Esophagus squamous epithelium (tissue), 5 donors: ENCODE measurements at places on chromosomes 5 and 9.

GRCh38 chr5:42600441-42600840 lies 156.2 kb upstream of the CCDC152 start:
- no peak for DNase-seq

- no peak for DNase-seq
Observed at GRCh38 chr9:2181792-2182191, 166.6 kb downstream of the SMARCA2 start.

DNA sequence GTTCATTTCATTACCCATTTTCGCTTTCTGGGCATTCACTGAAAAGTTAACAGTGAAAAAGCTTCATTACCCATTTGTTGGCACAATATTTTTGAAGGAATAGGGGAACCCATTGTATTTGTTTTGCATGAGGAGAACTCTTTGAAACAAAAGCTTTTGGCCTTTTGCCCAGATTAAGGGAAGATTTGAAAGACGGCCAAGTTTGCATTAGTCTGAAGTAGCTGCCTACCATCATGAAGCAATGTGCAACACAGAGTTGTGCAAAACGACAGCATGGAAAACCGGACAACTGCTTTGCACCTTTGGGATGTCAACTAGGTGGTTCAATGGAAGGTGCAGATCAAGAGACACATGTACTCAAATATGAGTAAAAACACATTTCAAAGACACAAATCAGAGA lies 84.9 kb downstream of the TRPM3 start:
- no peak for DNase-seq

- no peak for DNase-seq
Observed at GRCh38 chr5:88675708-88676636, 207.0 kb downstream of the MEF2C start.

DNA sequence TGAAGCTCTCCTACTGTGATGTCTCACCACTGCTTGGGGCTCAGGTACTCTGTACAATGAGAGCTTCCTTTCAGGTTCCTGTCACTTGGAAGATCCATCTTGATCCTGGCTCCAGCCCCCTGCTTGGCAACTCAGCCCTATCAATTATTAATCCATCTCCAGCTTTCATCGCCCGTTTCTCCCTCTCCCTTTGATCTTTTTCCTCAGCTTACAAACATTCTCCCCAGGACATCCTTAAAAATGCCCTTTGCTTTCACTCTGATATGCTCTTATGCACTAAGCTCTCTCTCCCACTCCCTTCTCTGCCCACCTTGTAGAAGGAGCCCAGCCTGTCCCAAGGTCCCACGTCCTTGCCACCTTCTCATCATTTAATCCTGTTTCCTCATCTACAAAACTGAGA lies 109.0 kb downstream of the FRMD3 start:
- DNase-seq = no peak

GRCh38 chr9:105043370-105043936 lies 115.5 kb upstream of the ABCA1 start:
- DNase-seq = no peak

GRCh38 chr5:148403344-148403743 lies 19.6 kb downstream of the FBXO38 start:
- DNase-seq = no peak

DNA sequence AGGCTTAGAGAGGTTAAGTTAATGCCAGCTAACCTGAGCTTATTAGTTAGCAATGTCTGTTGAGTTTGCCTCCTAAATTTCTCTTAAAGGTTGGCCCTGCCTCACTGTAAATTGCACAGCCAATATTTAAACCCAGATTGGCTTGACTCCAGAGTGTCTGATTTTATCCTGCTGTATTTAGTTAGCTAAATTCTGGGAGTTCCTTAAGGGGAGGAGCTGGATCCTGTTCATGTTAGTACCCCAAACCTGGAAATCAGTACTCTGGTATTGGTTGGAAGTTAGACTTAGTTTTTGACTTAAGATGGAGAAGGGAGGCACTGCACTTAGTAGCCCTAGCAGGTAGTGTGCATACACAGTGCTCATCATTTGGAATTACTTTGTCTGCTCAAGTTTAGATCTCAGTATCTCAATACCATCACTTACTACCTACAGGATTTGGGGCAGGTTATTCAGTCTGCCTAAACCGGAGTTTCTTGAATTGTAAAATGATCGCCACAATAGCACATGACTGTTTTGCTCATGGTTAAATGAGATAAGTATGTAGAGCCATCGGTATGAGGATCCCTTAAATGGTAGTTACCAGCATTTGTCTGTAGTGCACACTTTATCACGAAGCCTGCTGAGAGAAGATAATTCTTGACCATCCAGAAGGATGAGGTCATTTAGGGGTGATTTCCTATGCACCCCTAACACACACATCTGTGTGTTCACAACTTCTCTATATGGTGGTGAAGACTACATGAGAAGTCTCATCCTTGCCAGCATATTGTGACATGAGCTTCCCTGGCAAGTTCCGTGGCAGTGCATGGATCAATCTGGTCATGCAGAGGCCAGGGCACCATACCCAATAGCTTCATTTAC lies 264.8 kb upstream of the TRIM32 start:
- no peak for DNase-seq

DNA sequence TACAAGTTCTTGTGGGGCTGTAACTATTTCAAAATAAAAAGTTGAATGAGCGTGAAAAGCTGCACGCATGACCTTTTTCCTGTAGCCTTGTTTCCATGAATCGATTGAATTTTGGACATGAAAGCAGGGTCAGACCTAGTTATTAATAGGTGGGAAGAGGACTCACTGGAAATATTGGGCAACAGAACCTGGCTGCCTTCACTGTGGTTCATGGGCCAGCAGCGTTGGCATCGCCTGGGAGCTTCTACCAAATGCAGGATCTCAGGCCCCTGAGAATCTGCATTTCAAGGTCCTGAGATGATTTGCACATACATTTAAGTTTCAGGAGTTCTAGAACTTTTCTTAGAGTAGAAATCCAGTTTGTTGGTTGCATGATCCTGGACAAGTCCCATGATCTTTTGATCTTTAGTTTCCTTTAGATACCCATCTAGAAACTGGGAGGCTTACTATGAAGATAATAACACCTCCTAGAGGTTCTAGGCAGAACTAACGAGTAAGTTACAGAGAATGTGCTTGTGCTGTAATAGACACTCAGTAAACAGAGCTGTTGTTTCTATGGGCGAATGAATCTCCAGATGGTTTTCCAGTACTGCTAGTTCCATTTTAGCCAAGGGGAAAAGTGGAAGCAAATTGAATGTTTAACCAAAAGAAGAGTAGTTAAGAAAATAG lies 12.4 kb downstream of the ANKRD33B start:
- DNase-seq = no peak

DNA sequence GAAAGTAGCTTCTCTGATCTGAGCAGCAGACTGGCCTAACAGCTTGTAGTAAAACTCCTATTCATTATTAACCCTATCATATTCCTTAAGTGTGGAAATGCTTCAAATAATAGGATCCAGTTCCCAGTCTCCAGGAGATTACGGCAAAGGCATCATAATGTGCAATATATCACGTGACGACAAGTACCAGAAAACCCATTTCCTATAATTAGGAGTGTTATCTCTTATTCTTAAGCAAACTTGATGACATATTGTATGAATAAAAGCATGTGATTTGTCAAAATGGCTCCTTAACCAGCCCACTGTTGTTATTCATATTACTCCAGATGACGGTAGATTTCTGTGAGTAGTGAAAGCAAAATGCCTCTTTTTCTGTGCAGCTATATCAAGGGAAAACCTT lies 2.9 kb downstream of the SV2C start:
- no peak for DNase-seq

DNA sequence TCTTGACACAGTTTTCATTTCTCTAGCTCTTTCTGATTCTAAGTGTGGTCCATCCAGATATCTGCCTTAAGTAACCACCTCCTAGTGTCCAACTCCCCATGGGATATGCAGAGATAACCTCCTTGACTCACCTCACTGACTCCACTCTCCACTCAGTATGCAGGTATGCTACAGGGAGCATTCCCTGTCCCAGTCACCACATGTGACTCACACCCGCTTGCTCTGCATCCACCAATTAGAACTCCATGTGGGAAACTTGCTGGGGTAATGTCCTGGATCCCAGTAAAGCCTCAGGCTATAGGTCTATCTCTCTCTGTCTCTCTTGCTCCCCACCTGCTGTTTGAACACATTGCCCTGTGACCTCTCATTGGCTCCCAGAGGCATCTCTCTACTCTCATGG lies 563.9 kb downstream of the HTR1A start:
- DNase-seq = no peak

GRCh38 chr9:103210607-103211006 lies 215.5 kb downstream of the CYLC2 start:
- DNase-seq = no peak

GRCh38 chr5:10797261-10797660 lies 36.2 kb upstream of the DAP start:
- no peak for DNase-seq

DNA sequence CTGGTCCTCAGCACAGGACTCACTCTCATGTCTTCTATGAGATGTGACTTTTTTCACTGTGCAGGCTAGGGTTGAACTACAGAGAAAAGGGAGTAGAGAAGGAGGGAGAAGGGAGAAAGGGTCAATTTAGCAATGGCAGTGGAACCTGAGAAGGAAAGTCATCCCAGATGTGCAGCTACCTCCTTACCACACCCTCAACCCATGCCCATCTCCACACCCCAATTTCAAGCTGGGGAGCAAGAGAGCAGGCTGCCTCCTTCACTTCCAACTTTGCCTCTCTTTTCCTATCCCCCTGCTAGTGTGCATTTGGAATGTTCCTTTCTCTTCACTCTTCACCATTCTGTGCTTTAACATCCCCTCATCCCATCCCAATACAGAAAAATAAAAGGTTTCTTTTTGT lies 163.5 kb upstream of the MAP3K1 start:
- no peak for DNase-seq

DNA sequence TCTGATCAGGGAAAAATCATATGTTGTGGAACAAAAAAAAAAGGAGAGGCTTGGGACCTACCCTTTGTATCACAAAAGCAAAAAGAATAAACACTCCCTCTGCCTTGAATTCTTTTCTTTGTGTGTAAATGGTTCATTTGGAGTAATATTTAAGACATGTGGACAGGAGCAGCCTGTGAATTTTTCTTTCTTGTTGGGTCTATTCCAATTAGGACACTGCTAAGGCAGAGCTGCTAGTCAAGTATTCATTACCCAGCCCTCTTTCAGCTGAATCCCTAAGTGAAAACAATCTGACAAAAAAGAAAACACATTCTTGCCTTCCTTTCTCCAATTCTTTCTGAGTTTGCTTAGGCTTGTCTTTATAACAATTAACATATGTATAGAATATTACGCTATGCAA lies 330.0 kb downstream of the EBF1 start:
- DNase-seq = no peak

GRCh38 chr5:172747471-172747870 lies 23.5 kb downstream of the DUSP1 start:
- DNase-seq = no peak

- DNase-seq = no peak
Observed at GRCh38 chr5:98909363-98909762, 19.4 kb downstream of the CHD1 start.

- no peak for DNase-seq
Observed at GRCh38 chr5:60196385-60197113, 303.0 kb upstream of the PDE4D start.

- DNase-seq = no peak
Observed at GRCh38 chr9:87179553-87180340, 232.4 kb upstream of the GAS1 start.

DNA sequence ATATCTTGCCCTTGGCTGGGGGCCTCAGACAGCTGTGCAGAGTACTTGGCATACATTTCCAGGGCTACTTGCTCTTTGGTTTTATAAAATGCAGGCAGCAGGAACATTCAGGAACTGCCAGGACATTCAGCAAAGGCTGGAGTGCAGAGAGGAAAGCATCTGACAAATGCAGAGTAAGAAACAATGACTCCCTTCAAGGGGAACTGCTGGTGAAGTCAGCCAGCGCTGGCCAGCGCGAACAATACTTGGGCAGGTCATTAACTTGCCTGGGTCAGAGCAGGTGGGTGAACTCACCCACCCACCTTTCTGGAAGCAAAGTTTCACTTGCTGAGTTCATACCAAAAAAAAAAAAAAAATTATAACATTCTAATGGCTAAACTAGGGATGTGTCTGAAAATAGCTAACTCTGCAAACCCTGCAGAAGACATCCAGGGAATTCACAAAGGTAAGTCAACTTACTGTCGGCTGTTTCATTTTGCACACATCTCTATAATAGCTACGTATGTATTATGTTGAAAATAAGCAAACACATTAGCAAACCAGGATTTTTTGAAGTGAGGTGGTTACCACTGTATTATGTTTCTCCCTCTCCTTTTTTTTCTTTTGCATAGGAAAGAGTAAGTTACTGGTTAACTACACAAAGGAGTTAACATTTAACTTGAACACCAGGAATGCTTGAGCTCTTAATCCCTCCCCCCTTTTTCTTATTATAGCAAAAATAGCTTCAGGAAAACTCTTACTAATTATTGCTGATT lies 152.2 kb downstream of the GLIS3 start:
- no peak for DNase-seq

GRCh38 chr5:73786043-73786831 lies 160.2 kb downstream of the ARHGEF28 start:
- no peak for DNase-seq

DNA sequence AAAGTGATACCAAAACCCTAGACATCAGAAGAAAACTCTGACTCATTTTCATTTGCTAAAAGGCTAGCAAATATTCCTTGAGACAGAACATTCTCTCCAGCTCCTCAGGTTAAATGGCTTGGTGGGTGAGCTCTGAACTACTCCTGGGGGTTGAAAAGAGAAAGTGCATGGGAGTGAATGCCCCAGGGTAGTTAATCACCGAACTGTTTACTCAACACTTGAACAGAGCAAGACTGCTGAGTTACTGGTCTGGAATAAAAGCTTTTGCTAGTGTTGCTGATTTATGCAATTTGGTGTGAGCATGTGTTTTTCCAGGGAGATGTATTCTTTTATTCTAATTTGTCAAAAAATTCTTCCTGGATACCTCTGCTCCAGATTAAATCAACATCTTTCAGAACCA lies 88.3 kb upstream of the PRDM9 start:
- no peak for DNase-seq

GRCh38 chr5:123500471-123500870 lies 11.5 kb upstream of the CSNK1G3 start:
- no peak for DNase-seq

DNA sequence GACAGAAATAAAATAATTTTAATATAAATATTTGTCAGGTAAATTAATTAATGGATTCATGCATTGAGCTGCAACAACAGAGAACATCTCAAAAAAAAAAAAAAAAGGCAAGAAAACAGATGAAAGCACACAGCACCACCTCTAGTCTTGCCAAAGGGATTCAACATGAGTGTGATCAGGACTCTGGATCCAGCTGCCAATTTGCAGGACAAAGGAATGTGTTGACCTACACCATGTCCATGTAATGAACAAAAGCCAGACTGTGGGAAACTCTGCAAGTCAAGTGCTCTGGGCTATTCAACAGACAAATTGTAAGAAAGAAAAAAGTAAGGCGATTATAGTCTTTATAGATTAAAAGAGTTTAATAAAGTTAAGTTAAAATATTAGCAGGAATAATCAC lies 769.3 kb downstream of the TLR4 start:
- no peak for DNase-seq
